ENCODE measurements at places on chromosomes 16 and 17.

- DNase-seq = no peak
These were observed 100.1 kb upstream of the GRIN2A start for GRCh38 chr16:10282367-10282766.

DNA sequence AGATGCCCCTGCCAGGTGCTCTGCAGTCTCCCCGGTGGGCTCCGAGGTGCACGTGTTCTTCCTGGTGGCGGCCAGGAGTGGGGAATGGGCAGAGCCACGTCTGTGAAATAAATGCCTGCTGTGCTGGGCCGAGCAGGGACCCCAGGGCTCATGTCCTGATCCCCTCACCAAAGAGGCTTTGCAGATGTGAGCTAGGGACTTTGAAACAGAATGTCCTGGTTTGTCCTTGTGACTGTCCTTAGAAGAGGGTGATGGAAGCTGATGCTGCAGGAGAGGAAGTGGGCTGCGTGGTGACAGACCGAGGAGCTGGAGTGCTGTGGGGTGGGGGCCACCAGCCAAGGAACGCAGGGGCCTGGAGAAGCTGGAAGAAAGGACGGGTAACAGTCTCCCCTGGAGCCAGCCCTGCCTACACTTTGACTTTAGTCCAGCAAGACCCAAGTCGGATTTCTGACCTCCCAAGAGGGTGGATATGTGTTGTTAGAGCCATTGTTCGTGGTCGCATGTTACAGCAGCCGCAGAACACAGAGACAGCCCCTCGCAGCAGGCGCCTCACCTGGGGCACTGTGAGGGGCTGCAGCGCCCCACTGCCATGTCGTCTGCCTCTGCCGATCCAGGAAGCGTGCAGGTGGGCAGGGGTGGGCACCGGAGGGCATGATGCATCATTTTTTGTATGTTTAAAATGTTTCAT, 217.9 kb upstream of the CIBAR2 start:
- no peak for DNase-seq

- peak; percentile 41 for DNase-seq
These were observed 196.6 kb downstream of the UTP18 start for GRCh38 chr17:51456942-51457341.

GRCh38 chr16:79329967-79330366, 270.6 kb downstream of the MAF start:
- no peak for DNase-seq

GRCh38 chr16:67169642-67170167, 633 bp upstream of the NOL3 start:
- no peak for DNase-seq

DNA sequence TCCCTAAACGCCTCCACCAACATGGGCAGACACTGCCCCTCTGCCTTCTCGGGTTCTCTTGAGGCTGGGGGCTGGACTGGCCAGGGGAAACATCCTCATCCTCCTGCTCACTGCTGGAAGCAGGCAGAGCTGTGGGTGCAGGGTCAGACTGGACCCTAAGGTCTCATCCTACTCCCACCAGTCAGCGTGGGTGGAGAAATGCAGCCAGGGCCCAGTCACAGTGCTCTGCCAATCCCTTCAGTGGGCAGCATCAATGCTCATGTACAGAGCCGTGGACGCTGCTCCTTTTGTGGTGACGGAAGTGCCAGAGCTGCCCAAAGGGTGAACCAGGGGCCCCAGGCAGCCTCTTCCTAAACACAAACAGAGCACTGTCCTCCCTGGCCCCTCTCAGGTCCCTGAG, 13.4 kb upstream of the TBX2 start:
- no peak for DNase-seq

DNA sequence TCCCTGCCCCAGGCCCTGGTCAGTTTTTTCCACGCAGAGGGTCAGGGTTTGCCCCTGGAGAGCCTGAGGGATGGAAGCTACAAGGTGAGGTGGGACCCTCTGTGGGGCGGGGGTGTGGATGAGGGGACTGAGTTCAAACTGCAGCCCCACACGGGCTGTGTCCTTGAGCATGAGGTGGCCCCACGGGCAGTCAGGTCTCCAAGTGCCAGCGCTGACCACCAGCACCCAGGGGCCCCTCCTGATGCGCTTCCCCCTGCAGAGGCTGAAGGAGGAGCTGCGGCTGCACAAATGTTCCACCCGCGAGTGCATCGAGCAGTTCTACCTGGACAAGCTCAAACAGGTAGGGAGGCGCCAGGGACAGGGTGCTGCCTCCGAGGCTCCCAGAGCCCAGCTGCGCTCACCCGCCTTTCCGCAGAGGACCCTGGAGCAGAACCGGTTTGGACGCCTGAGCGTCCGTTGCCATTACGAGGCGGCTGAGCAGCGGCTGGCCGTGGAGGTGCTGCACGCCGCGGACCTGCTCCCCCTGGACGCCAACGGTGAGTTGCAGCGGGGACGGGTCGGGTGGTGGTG, 4.3 kb downstream of the TSR3 start:
- DNase-seq = no peak

All from A172 (cell line).